Large intestine (tissue), 12 donors: ENCODE measurements at places on chromosomes 6 and 20.

DNA sequence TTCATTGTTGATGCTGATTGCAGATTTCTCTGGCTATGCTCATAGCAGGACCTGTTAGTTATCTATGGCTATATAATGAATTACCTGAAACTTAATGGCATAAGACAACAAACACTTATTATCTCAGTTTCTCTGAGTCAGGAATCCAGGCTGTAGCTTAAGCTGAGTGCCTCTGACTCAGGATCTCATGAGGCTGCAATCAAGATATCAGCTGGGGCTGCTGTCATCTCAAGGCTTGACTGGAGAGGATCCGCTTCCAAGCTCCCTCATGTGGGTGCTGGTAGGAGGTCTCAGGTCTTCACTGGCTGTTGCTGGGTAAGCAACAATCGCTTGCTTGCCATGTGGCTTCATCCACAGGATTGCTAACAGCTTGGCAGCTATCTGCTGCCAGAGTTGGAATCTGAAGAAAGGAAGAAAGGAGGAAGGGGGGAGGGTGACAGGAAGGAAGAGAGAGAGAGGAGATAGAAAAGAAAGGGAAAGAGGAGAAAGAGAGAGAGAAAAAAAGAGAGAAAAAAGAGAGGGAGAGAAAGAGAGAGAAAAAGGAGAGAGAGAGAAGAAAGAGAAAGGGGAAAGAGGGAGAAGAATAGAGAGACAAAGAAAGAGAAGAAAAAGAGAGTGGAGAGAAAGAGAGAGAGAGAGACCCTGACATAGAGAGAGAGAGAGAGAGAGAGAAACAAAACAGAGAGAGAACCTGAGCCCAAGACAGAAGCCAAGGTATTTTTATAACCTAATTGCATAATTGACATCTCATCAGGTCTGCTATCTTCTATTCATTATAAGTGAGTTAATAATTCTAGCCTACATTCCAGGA is 579.0 kb upstream of the BTBD3 start:
- DNase-seq = peak; percentile 84

- no peak for DNase-seq
Observed at GRCh38 chr6:139137706-139138105, 2.8 kb downstream of the HECA start.

GRCh38 chr6:118313208-118313607 is 234.9 kb upstream of the PLN start:
- no peak for DNase-seq

DNA sequence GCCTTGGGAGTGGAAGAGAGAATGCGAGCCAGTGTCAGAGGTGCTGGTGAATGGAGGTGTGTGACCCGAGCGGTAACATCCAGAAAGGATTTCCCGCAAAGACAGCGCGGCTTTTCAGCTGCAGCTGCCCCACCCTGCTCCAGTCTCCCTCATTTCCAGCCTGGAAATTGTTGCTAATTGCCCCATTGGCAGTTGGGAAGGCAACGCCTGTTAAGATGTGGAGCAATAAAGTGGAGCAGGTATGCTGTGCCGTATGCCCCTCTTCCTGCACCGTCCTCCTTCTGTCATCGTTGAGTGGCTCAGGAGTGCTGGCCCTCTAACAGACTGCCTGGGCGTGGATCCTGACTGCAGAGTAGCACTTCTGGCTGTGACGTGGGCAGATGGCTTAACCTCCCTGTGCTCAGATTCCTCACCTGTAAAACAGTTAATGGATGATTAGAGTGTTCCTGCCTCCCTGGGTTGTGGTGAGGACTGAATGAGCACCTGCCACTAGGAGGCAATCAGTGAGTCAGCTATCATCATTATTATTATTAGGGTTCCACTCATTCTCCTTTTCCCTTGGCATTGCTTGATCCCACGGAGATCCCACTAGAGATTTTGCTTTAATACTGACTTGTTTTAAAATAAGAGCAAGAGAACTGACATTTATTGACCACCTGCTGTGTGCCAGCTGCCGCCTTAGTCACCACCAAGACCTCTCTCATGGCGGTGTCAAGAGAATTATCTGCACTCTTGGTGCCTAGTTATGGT is 11.7 kb downstream of the ARFGEF2 start:
- peak; percentile 75 for DNase-seq

DNA sequence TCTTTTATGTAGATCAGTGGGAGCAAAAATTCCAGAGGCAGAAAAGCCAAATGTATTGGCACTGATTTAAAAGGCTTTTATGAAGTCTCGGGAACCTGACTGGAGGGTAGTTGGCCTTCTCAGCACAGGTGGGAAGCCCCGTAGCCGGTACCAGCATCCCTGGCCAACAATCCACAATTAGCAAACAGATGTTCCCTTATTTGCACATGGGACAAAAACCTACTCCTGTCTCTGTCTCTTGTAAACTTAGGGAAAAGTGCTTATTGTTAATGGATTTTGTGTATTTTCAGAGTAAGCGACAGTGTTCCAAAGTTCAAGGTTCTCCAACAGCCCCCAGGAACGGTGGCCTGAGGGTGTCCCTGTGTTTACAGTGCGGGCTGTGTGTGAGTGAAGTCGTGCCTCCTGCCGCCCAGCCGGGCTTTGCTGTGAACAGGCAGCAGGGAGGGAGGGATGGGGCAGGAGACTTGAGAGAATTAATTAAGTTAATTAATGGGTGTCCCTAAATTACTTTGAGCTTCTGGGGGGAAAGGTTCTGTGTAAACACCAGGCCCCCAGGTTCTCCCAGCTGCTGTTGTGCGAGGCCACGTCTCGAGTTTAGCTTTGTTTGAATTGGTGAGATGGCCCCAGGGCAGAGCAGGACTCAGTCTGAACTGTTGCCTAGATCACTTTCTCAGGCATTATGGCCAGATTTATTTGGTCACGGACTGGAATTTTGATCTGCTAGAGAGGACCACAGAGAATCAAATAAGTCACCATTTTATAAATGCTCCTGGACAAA is 3.9 kb downstream of the SYNJ2 start:
- peak; percentile 74 for DNase-seq

- DNase-seq = no peak
Observed at GRCh38 chr6:136235233-136235564, 14.9 kb downstream of the MTFR2 start.
